Nucleus accumbens (tissue), 56 donors: ENCODE measurements at places on chromosomes 11 and 22.

DNA sequence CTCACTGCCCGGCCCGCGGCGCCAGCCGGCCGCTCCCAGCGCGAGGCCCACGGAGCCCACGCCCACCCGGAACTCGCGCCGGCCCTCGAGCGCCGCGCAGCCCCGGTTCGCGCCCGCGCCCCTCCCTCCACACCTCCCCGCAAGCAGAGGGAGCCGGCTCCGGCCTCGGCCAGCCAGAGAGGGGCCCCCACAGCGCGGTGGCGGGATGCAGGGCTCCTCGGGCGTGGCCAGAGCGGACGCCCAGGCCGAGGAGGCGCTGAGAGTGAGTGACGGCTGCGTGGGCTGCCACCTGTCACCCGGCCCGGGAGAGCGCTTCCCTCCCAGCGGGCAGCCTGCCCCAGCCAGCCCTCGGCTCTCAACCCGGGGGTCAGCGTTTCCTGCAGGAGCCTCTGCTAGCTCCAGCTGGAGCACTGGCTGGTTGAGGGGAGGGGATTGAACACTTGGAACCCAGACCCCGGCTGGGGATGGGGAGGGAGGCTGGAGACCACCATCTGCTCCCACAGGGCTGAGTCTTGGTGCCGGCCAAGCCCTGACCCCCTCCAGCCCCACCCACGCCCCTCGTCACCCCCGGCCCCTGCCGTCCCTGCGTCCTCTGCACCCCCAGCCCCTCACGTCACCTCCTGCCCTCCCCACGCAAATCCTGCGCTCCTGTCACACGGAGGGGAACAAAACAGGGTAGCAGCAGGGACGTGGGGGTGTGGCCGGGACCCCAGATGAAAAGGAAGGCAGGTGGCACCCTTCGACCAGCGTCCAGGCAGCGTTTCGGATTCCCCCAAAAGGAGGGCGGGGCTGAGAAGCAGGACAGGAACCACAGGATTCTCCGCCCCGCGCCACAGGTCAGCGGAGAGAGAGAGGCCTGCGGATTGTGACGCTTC, 157.0 kb downstream of the BRD1 start:
- no peak for DNase-seq

GRCh38 chr11:44133335-44133946, 38.0 kb downstream of the EXT2 start:
- DNase-seq: no peak

GRCh38 chr11:93569496-93569895, 26.3 kb upstream of the SMCO4 start:
- DNase-seq: no peak

DNA sequence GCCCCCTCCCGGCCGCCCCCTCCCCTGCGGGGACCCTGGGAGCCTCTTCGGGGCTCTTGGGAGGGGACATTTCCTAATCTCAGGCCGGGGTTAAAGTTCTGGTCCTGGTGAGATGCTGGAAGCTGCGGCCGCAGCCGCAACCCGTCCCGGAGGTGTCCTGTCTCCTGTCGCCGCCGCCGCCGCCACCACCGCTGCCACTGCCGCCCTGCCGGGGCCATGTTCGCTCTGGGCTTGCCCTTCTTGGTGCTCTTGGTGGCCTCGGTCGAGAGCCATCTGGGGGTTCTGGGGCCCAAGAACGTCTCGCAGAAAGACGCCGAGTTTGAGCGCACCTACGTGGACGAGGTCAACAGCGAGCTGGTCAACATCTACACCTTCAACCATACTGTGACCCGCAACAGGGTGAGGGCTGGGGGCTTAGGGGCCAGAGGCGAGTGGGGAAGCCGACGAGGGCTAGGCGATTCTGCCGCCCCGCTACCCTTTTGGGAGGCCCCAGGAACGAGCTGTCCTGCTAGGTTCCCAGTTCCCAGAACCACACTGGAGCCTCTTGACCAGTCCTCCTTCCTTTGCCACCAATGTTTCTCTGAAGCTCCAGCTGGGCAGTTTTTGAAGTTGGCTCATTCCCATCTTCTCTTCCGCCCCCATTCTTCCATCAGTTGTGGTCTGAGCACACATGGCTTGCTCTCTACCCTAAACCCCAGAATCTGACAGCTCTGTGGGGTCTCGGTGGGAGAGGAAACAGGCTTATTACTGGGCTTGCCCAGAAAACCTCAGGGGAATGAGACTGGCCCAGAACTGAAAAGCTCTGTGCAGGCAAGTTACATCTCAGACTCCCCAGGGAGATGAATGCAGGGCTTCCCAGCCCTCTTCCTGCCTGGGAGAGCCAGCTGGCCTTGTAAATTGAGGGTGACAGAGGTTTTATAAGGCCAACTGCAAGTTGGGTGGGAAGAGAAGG, 781 bp downstream of the SIDT2 start:
- DNase-seq: no peak

- peak; percentile 58 for DNase-seq
Observed at GRCh38 chr22:45242778-45243191, 2.1 kb upstream of the KIAA0930 start.

DNA sequence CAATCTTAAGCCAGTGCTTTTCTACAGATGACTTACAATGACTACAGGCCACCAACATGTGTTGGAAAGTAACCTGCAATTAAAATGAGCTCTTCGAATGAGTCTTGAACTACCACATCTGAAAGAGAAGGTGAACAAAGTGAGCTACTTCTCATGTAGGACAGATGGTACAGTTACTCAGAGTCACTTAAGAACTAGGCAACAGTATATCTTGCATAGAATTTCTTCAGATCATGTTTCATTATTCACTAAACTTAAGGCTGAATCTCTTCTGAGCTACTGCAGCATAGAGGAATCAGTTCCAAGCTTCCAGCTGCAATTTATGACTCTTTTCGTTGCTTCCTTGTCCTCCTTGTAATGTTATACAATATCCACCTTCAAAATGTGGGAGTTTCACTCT, 270.9 kb downstream of the TTC28 start:
- DNase-seq: no peak
